Cardiac muscle cell (in vitro differentiated cells and primary cell): ENCODE measurements at places on chromosomes 11 and 22.
A peak's percentile ranks its signal among the peaks of the same experiment; 100 is the strongest.

DNA sequence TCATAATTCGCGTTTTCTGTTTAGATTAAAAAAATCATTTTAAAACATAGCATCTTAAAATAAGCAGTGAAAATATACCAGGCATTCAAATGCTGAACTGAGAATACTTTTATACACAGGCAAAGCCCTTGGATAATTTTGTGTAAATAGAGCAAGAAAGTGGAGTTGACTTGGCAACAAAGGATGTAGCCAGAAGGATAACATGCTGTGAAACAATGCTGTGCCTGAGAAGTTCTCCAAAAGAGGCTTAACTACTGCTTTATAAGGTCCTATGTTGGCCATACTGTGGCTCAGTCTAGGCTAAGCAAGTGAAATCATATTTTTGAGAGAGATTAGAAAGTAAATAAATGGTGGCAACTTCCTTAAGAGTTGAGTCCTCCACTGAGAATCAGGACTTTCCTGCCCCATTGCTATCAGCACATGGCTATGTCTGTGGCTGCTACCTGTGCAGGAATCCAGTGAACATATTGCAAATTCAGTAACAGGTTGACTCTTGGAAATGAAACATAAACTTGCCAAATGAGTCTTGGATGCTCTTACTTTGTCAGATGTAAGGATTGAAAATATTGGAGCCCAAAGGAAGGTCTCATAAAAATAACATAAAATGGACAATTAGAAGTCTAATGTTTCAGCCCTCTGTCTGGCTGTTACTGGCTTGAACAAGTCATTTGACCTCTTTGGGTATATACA, 448.9 kb downstream of the LRRC4C start:
- DNase-seq, result no peak

GRCh38 chr22:35033635-35034296, 32.2 kb upstream of the ISX start:
- DNase-seq, result no peak

DNA sequence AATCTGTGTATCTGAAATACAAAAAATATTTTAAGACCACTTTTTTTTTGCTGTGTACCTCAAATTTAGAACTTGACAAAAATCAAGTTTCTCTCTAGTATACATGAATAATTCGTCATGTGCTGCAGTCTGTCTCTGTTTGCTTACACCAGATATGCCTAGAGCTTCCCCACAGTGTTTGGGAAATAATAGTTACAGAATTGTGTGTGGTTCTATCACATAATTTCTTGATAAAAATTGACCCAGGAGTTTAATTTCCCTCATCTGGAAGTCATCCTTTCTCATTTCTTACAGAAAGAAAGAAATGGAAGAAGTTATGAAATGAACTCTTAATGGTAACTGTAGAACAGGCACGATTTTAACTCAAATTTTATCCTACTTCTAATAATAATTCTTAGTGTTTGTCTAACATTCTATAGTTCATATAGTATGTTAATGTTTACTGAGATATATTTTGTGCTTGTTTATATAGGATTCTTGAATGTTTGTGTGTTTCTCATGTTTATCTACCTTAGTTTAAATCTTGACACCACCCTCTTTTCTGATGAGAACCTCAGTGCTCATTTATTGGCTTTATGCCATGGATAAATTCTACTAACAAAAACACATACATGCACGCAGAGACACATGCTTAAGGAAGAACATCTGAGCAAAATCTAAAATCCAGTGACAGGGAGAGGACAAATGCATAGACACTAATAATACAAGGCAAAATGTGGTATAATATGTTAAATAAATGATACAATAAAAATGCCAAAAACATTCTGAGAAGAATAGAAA, 61.4 kb upstream of the CTSC start:
- no peak for DNase-seq

DNA sequence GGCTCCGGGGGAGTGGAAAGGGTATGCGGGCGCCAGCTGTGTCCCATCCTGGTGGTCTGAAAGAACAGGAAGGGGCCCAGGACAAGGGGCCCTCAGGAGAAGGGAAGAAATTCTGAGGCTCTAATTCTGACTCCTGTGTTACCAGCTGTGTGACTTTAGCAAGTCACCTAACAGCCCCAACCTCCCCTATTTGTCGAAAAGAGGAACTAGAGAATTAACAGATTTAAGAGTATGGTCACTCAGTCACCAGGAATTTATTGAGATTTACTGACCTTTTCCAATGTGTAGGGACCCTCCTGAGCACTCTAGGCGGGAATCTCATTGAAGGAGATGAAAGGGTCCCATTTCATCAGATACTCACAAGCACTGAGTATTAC, 14.6 kb downstream of the RPS6KA4 start:
- DNase-seq, result no peak

GRCh38 chr22:43789452-43789851, 22.7 kb downstream of the EFCAB6 start:
- peak; percentile 96 for DNase-seq
